ENCODE measurements at places on chromosomes 2 and 18. TPM values are rescaled to one million over a fixed set of nuclear protein-coding genes. Genes with fewer than 3 reads are reported as not detected.

DNA sequence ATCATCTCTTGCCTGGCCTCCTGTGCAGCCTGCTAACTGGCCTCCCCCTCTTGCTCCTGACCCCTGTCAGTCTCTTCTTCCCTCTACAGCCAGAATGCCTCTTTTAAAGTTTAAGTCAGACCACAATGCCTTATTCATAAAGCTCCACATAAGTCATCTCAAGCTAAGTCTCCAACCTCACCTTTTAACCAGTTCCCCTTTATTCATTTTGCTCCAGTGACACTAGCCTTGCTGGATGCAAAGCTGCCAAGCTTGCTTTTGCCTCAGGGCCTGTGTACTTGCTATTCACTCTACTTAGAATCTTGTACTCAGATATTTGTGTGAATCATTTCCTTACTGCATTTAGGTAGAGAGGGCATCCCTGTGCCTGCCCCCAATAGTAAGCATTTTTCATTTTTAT lies 180.9 kb downstream of the PDE1A start:
- no peaks in the 10 kb centered on the region for H3K36me3 ChIP-seq
- no peak overlapping the region for H3K27ac ChIP-seq
- DNase-seq = no peak
- no peaks in the 10 kb centered on the region for H3K27me3 ChIP-seq
- no peaks in the 10 kb centered on the region for H3K4me1 ChIP-seq

DNA sequence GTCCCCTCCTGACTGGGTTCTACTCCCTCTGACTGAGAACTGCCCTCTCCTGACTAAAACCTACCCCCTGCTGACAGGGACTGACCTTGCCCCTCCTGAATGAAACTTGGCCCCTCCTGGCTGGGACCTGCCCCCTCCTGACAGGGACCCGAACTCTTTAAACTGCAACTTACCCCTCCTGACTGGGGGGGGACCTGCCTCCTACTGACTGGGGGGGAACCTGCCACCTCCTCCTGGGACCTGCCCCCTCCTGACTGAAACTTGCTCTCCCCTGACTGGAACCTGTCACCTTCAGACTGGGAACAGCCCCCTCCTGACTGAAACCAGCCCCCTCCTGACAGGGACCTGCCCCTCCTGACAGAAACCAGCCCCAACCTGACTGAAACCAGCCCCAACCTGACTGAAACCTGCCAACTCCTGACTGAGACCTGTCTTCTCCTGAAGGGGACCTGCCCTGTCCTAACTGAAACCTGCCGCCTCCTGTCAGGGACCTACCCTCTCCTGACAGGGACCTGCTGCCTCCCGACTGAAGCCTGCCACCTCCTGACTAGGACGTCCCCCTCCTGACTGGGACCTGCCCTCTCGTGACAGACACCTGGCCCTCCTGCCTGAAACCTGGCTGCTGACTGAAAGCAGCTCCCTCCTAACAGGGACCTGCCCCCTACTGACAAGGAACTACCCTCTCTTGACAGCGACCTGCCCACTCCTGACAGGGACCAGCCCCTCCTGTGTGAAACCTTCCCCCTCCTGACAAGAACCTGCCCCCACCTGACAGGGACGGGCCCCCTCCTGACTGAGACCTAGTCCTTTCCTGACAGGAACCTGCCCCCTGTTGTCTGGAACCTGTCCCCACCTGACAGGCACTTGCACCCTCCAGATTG lies 87.1 kb downstream of the PXDN start:
- no peaks in the 10 kb centered on the region for H3K27me3 ChIP-seq
- H3K4me3 ChIP-seq = no peak overlapping the region
- H3K4me1 ChIP-seq = no peaks in the 10 kb centered on the region
- no peak overlapping the region for H3K27ac ChIP-seq
- no peak for DNase-seq

- H3K4me3 ChIP-seq = no peak overlapping the region
- H3K4me1 ChIP-seq = no peaks in the 10 kb centered on the region
- no peak for DNase-seq
- no peaks in the 10 kb centered on the region for H3K36me3 ChIP-seq
- H3K27me3 ChIP-seq = no peaks in the 10 kb centered on the region
Observed at GRCh38 chr2:234823877-234824376, 127.9 kb upstream of the SH3BP4 start.

DNA sequence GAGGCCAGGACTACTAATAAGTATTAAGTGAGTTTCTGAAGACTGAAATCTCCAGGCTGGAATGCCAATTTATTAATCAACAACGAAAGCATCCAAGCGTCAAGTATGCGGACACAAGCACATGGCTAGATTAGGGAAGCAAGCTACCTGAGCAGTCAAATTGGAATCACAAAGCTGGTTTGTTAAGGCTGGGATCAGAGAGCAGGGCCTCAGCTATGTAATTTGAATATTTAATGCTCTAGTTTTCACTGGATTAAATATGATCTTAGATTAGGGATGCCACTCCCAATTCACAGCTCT lies 5.7 kb downstream of the CCL20 start:
- H3K36me3 ChIP-seq = no peaks in the 10 kb centered on the region
- DNase-seq = no peak
- H3K4me1 ChIP-seq = no peaks in the 10 kb centered on the region
- no peak overlapping the region for H3K4me3 ChIP-seq

The TTN gene
- 52.7 TPM for total RNA-seq

The LYPD6B gene
- total RNA-seq = 1.2 TPM

GRCh38 chr18:59752666-59753065 lies 55.4 kb upstream of the CCBE1 start:
- H3K4me1 ChIP-seq = no peaks in the 10 kb centered on the region
- no peak for DNase-seq

DNA sequence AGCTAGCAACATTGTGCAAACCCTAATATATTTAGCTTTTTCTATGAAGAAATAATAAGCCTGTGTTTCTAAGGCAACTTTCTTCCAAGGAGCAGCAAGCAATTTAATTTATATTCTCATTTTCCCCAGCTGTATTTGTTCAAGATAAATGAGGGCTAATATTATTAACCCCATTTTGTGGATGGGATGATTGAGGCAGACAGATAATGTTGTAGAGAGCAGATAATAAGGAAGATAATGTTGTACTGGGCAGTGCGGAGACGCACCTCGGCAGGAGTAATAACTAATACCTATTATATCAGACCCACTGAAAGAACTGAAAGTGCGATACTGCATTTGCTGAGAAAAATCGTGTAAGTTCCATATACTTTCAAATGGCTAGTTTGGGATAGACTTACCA lies 344.1 kb upstream of the FANCL start:
- H3K4me3 ChIP-seq = no peak overlapping the region
- no peaks in the 10 kb centered on the region for H3K36me3 ChIP-seq
- H3K27ac ChIP-seq = no peak overlapping the region
- H3K27me3 ChIP-seq = no peaks in the 10 kb centered on the region

DNA sequence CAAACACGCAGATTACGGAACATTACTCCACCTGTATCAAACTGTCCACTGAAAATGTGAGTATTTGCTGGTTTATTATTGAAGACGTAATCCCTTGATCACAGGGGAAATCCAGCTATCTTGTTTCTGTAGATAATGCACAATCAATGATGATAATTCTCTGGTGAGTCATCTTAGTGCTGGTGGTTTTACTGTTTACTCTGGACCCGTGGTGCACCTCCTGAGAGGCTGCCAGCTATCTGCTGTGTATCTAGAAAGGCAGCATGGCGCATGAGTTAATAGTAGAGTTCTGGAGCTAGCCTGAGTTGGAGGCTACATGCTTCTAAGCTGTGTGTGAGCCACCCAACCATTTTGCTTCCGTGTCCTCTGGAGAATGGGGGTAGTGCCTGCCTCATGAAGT lies 6.5 kb downstream of the NCAPH start:
- no peaks in the 10 kb centered on the region for H3K36me3 ChIP-seq
- no peak for DNase-seq
- H3K4me3 ChIP-seq = no peak overlapping the region
- no peaks in the 10 kb centered on the region for H3K27me3 ChIP-seq

Data from B cell (primary cell).